ENCODE measurements at places on chromosomes 7 and 10.

GRCh38 chr10:30830315-30831230 lies 201.0 kb upstream of the LYZL2 start:
- no peak for DNase-seq

GRCh38 chr10:90871766-90872647 lies at the start of gene RPP30:
RPP30 (plus strand) TSS chr10:90871974; CDS start chr10:90871987, 13 bp downstream.
- DNase-seq = peak; percentile 61

DNA sequence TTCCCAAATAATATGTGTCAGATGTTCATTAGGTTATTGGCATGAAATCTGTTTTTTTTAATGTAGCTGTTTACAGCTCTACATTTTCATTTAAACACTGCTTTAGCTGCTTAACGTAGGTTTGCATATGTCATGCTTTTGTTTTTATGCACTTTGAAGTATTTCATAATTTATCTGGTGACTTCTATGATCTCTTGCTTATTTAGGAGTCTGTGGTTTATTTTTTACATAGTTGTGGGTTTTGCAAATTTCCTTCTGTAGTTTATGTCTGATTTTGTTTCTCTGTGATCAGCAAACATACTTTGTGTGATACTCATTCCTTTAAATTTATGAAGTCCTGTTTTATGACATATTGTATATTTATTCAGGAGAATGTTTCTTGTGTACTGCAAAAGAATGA lies 606.5 kb upstream of the PFKP start:
- DNase-seq = no peak

- DNase-seq = no peak
These were observed 12.3 kb upstream of the IFT22 start for GRCh38 chr7:101333912-101334311.

- no peak for DNase-seq
These were observed 17.0 kb downstream of the ADRA2A start for GRCh38 chr10:111093741-111094380.

DNA sequence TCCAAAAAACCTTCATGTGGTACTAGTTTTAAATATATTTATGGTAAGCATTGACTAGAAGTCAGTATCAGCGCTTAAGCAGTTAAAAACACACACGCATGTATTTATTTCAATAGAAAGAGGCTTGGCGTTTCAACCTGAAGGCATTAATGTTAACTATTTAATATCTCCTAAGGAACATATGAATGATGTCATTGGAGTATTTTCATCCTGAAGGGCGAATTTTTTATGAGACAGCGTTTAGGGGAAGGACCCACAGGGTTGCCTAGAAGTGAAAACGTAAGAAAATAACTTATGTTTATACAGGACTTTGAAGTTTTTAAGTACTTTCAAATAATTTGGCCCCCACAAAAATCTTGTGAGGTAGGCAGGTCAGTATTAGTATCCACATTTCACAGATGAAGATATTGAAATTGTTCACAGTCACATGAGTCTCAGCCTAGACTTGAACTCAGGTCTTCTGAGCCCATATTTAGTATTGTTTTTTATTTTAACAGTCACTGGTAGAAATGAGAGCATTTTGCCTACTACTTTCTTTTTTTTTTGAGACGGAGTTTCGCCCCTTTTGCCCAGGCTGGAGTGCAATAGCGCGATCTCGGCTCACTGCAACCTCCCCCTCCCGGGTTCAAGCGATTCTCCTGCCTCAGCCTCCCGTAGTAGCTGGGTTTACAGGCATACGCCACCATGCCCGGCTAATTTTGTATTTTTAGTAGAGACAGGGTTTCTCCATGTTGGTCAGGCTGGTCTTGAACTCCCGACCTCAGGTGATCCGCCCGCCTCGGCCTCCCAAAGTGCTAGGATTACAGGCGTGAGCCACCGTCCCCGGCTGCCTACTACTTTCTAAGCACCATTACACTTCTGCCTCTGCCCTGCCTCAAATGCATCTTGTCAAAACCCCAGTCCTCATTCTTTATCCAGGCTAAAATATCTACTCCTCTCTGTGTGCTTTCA lies 1.8 kb downstream of the SLK start:
- no peak for DNase-seq

DNA sequence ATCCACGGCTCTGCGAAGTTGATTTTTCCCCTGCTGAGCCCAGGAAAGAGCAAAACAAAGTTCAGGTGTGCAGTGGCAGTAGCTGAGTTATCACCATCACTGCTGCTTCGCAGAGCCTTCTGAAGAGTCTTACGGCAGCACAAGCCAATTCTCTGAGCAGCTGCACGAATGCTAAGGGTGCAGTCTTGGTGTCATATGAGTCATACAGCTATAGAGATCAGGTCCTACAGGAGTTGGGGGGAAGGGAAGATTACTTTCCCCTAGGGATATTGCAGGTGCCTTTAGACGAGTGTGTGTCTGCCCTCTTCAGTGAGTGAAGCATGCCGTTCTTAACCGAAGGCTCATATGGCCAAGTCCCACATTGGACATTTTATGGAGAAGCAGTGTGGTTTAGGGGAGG lies 227.8 kb downstream of the CELF2 start:
- DNase-seq = no peak

- no peak for DNase-seq
These were observed 43.4 kb upstream of the DNAJB6 start for GRCh38 chr7:157293413-157293788.

DNA sequence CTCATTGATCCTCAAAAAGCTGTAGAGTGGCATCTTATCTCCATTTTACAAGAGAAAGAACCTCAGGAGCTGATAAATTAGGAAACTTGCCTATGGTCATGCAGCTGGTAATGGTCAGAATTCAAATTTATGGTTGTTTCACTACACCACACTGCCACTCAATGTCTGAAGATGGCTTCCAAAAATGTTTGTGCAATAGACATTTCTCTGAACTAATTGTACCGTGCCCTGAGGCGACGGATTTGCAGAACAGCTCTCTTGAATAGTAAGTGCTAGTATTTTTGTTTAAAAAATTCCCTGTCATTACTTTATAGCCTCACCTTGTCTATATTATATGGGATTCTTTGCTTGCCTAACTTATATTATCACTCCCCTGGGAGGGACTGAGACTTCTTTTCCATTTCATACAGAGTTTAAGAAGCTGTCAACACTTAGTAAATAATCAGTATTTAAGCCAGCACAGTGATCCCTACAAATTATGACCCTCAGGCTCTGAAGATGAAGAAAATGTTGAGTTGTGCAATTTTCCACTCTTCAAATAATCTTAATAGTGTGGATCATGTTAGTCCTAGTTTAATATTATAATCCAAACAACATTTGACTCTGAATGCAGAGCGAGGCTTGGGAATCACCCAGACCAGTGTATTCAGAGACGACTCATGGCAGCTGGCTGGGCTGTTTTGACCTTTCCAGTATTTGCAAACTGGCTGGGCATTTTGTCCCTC lies 346.6 kb downstream of the PTEN start:
- no peak for DNase-seq

DNA sequence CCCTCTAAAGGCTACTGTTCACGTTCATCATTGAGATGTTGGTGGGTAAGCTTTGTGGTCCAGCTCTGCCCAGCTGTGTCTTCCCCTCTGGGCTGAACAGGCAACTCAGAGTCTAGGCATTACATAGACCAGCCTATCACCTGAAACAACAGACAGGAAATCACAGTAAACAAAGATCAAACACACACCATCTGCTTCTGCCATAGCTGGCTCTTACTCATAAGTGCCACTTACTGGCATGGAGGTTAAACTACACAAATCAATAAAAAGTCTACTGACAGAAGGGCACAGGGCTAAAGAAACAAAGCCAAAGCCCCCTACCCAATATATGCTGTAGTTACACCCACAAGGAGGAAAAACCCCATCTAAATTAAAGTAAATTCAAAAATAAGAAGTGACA lies 35.0 kb downstream of the SEPTIN14 start:
- peak; percentile 27 for DNase-seq

GRCh38 chr7:95596198-95597063 lies at the start of gene PDK4:
PDK4 (minus strand) TSS chr7:95596516; CDS start chr7:95596293, 223 bp downstream.
- DNase-seq = no peak

DNA sequence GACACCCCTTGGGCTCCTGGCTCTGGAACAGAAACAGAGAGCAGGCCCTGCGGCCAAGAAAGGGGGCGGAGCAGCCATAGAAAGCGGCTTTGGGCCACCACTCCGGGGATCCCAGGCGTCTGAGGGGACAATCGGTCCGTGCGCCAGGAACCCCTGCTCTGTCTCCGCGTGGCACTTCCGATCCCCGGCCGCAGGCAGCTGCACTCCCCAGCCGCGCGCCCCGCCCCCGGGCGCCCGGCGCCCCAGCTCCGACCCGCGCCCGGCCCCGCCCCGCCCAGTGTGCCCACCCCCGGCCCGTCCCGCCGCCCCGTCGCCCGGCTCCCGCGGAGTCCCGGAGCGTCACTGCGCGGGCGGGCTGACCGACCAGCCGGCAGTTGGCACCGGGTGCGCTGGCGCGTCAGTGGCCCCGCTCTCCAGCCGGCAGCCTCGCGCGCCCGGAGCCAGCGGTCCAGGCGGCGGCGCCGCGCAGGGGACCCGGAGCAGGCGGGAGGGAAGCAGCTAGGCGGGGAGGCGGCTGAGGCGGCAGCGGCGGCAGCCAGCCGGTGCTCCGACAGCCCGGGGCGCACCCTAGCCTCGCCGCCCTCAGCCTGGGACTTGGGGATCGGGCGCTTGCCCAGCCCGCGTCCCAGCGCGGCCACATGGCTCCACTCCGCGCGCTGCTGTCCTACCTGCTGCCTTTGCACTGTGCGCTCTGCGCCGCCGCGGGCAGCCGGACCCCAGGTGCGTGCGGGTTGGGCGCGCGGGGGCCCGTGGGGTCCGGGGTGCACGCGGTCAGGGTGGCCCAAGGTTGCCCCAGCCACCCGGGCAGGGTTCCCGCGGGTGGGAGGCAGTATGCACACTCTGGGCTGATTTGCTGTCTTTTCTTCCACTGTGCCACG lies at the start of gene ADAMTS14:
Gene ADAMTS14 (plus strand): TSS at position 342 of the 878 bp plus-strand sequence. CDS start 297 bp downstream, at position 639.
- DNase-seq = no peak

- DNase-seq = no peak
These were observed 203.4 kb downstream of the PRPF18 start for GRCh38 chr10:13790196-13790595.

GRCh38 chr10:35006836-35007235 lies 83.3 kb downstream of the CUL2 start:
- DNase-seq = no peak

- no peak for DNase-seq
These were observed 5.9 kb downstream of the VPS41 start for GRCh38 chr7:38903057-38903456.

DNA sequence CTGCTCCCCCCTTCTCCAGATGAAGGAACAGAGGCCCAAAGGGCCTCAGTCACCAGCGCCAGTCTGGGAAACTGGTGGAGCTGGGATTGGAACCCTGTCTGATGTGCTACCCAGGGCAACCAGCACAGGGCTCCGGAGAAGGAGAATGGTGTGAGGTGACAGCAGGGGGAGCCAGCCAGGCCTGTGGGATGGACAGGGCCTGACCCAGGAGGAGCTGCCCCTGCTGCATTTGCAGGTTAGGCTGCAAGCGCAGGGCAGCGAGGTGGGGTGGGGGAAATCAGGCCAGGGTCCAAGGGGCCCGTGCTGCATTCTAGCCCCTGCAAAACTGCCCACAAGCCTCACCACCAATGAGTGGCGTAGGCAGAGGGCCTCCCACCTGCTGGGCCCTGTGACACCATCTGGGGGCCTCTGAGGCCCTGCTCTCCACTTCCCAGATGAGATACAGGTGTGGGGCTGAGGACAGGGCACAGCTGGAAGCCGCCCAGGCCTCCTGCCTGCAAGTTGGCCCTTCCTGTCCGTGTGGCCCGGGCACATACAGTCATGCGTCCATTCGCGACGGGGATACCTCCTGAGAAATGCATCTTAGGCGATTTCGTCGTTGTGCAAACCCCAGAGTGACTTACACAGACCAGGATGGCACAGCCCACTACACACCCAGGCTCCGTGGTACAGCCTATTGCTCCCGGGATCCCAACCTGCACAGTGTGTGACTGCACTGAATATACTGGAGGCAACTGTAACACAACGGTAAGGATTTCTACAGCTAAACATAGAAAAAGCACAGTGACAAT lies 45.3 kb downstream of the RASGEF1A start:
- no peak for DNase-seq

DNA sequence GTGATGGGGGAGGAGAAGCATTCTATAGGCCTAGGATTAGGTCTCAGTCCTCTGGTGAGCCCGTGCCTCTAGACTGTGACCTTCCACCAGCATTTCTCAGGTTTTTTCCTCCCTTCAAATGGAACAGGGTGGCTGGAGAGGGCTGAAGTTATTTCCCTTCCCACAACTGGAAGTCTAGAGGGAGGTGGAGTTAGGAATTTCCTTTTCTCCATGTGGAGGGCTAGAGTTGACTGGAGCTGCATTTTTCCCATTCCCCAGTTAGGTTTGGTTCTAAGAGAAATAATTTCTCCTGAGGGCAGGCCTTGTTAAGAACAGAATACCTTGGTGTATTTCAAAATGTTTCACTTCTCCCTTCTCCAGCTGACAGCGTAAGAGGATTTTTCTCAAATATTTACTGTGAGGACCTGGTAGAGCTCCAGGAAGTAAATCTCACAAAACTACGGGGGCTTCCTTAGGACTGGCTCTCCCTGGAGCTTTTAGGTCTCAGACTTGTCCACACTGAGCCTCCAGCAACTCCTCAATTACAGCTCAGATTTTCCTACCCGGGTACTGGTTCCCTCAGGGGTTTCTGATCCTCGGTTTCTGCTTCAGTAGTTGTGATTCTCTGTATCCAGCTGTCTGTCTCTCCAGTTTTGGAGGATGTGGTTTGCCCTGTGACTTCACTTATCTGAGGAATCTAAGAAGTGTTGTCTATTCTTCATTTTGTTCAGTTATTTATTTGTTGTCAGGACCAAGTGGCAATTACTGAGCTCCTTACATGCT lies 6.0 kb upstream of the REEP3 start:
- peak; percentile 70 for DNase-seq

DNA sequence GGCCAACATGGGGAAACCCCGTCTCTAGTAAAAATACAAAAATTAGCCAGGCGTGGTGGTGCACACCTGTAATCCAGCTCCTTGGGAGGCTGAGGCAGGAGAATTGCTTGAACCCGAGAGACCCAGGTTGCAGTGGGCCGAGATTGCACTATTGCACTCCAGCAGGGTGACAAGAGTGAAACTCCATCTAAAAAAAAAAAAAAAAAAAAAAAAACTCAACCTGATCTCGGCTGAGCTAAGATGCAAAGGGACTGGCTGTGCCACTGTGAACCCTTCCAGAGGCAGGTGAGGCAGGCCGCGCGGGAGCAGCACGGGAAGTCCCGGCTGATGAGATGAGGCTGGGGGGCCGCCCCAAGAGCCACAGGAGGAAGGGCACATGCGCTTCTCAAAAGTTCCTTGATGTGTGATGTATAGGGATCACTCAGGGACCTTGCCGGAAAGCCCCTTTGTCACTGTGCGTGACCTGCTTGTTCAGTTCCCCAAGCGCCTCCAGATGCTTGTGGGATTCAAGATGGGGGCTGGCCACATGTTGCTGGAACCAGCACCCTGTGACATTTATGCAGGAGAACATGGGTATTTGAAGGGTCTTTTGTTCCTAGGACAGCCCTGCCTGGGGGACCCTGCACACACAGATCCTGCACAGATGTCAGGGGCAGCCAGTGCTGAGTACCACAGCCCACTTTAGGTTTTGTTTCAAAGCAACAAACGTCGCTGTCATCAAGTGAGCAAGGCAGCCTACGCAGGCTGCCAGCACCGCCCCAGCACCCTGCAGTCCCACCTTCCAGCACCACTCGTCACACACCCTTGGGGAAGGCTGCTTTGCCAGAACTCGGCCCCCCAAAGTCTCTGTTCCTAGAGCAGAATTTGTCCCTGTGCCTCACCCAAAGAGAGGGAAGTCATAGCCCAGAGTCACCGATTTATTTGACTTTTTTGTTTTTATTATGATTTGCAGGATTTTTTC lies 74.8 kb upstream of the SH2B2 start:
- DNase-seq = no peak
